Esophagus muscularis mucosa (tissue), 4 donors: ENCODE measurements at places on chromosomes 2 and 18. TPM values are rescaled to one million over a fixed set of nuclear protein-coding genes. Genes with fewer than 3 reads are reported as not detected.

Gene CCDC150
- total RNA-seq = 0.33 TPM

Gene TCF7L1
- 8.7 TPM for total RNA-seq

Gene STPG4
- total RNA-seq = not detected

Gene PPP1R1C
- total RNA-seq = not detected

Gene MARS2
- total RNA-seq = 5.6 TPM

Gene PKP4
- total RNA-seq = 97.5 TPM

- no peak for DNase-seq
- no peaks in the 10 kb centered on the region for H3K27me3 ChIP-seq
- no peak overlapping the region for H3K27ac ChIP-seq
- H3K4me1 ChIP-seq = peaks cover 22% of the 10 kb centered on the region
- no peak overlapping the region for H3K4me3 ChIP-seq
Observed at GRCh38 chr18:79928563-79928960, 22.9 kb downstream of the SLC66A2 start.

GRCh38 chr18:7729868-7730267, 162.8 kb downstream of the PTPRM start:
- H3K4me3 ChIP-seq = no peak overlapping the region
- H3K4me1 ChIP-seq = peaks cover 17% of the 10 kb centered on the region
- no peak overlapping the region for H3K27ac ChIP-seq
- no peak for DNase-seq
- no peaks in the 10 kb centered on the region for H3K36me3 ChIP-seq
- no peaks in the 10 kb centered on the region for H3K27me3 ChIP-seq

- H3K27ac ChIP-seq = no peak overlapping the region
- H3K4me1 ChIP-seq = peaks cover 57% of the 10 kb centered on the region
- H3K36me3 ChIP-seq = no peaks in the 10 kb centered on the region
- H3K4me3 ChIP-seq = no peak overlapping the region
- no peaks in the 10 kb centered on the region for H3K27me3 ChIP-seq
- DNase-seq = peak; percentile 21
Observed at GRCh38 chr2:105809723-105810122, 65.0 kb downstream of the NCK2 start.

DNA sequence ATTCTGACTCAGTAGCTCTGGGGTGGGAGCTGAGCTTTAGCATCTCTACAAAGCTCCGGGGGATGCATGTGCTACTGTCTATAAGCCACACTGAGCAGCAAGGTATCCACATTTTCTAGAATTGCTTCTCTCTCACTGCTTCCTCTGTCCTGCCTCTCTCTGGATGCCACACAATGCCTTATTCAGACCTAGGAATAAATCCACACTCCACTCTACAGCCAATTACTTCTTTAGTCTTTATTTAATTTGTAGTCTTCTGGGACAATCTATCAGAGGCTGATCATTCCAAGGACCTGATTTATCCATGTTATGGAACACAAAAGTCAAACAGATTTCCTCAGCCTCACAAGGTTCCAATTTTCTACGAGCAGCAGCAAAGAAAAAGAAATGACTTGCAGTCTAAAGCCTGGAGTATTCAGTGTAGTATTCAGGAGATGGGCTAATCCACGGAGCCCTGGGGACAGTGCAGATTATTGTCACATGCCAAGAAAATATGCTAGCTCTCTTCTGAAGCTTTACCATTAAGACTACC, 4.4 kb downstream of the BCL2 start:
- H3K4me3 ChIP-seq = peak overlapping the region; percentile 92
- DNase-seq = no peak
- no peaks in the 10 kb centered on the region for H3K27me3 ChIP-seq
- peak overlapping the region; percentile 88 for H3K27ac ChIP-seq

DNA sequence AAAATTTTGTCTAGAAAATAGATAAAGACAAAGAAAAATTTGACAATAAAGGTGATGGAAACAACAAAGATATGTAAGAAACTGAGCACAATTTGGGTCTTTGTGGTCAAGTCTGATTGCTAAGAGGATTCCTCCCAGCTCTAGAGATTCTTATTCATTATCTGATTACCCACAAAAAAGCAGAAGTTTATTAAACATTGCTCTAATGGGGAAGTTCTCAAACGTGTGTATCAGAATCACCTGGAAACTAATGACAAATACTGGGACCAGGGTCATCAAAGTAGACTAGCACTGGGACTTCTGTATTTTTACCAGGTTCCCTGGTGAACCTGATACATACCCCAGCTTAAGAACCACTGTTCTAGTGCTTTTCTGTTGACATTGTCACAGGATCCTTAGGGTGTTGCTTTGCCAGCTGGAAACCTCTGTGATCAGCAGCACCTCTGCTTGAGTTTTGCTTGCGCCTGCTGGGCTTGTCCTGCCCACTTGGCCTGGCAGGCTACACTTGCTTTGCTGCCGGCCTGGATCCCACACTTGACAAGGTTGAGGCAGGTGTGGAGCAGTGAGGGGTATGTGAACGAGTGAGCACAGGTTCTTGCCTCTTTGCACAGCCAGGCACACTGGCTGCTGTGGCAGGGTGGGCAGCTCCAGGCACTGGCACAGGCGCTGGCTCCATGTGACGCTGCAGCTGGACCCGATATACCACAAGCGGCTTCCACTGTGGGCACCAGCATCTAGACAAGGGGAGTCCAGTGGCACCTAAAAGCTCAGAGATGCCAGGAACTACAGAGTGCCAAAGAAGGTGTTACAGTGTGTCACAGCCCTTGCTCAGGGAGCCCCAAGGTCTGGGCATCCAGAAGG, 6.2 kb upstream of the GORASP2 start:
- no peak for DNase-seq
- H3K4me3 ChIP-seq = no peak overlapping the region
- no peaks in the 10 kb centered on the region for H3K36me3 ChIP-seq
- peaks cover under 1% of the 10 kb centered on the region for H3K4me1 ChIP-seq

GRCh38 chr2:8740136-8740535, 58.3 kb downstream of the ID2 start:
- no peak overlapping the region for H3K4me3 ChIP-seq
- DNase-seq = no peak
- no peaks in the 10 kb centered on the region for H3K27me3 ChIP-seq
- no peaks in the 10 kb centered on the region for H3K36me3 ChIP-seq

- DNase-seq = no peak
- no peaks in the 10 kb centered on the region for H3K27me3 ChIP-seq
- no peak overlapping the region for H3K4me3 ChIP-seq
- no peak overlapping the region for H3K27ac ChIP-seq
- H3K4me1 ChIP-seq = no peaks in the 10 kb centered on the region
Observed at GRCh38 chr2:144224472-144224871, 295.4 kb downstream of the ZEB2 start.

GRCh38 chr2:43104763-43105162, 121.6 kb downstream of the ZFP36L2 start:
- H3K27ac ChIP-seq = peak overlapping the region; percentile 80
- H3K36me3 ChIP-seq = no peaks in the 10 kb centered on the region
- H3K4me1 ChIP-seq = peaks cover 74% of the 10 kb centered on the region
- no peak overlapping the region for H3K4me3 ChIP-seq
- DNase-seq = no peak

DNA sequence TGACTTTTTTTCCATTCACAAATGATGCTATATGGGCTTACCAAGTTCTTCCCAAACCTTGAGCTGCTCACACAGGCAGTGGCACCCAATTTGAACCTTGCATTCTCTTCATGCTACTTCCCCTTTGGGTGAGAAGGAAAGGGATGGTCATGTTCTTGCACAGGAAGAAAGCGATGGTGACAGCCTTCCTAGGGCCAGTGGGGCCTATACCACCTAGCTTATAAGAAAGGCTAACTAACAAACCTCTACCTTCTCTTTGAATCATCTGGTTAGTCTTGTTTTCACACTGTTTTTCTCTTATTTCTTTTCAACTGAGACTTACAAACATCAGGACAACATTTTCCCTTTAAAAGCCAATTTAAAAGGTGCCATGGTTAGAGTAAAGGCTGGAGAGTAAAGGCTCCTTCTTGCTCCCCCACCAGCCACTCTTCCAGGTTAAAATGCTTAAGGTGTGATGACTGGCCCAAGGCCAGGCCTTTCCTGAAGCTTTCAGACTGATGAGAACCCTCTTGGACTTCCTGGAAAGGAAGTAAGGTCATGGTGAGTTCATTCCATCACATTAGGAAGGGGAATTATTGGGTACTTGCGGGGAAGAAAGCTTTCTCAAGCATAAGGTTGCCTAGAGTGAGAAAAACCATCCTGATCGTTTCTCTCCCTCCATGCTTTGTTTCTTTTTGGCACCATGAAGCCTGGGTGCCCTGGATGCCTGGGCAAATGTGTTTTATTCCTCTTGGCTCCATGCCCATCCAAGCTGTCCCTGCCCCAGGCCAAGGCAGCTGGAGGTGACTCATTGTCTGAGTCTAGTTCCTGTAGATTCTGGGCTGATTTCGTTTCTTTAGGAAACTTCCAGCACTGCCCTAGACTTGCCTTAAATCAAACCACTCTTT, 41.4 kb upstream of the ITGB6 start:
- H3K4me1 ChIP-seq = peaks cover 22% of the 10 kb centered on the region
- no peak overlapping the region for H3K27ac ChIP-seq
- H3K36me3 ChIP-seq = no peaks in the 10 kb centered on the region
- DNase-seq = no peak
- no peaks in the 10 kb centered on the region for H3K27me3 ChIP-seq

- H3K27me3 ChIP-seq = no peaks in the 10 kb centered on the region
- no peak overlapping the region for H3K27ac ChIP-seq
- H3K36me3 ChIP-seq = no peaks in the 10 kb centered on the region
- DNase-seq = no peak
- no peaks in the 10 kb centered on the region for H3K4me1 ChIP-seq
Observed at GRCh38 chr2:194587739-194588270, 1069.2 kb upstream of the SLC39A10 start.

- peaks cover 64% of the 10 kb centered on the region for H3K4me1 ChIP-seq
- peak overlapping the region; percentile 93 for H3K27ac ChIP-seq
- no peaks in the 10 kb centered on the region for H3K27me3 ChIP-seq
- H3K36me3 ChIP-seq = peaks cover 14% of the 10 kb centered on the region
Observed at GRCh38 chr2:47043142-47043890, 111.8 kb downstream of the STPG4 start.

- H3K27ac ChIP-seq = no peak overlapping the region
- H3K27me3 ChIP-seq = no peaks in the 10 kb centered on the region
- no peaks in the 10 kb centered on the region for H3K36me3 ChIP-seq
- H3K4me1 ChIP-seq = no peaks in the 10 kb centered on the region
- no peak overlapping the region for H3K4me3 ChIP-seq
Observed at GRCh38 chr18:79556829-79557585, 122.6 kb upstream of the CTDP1 start.

DNA sequence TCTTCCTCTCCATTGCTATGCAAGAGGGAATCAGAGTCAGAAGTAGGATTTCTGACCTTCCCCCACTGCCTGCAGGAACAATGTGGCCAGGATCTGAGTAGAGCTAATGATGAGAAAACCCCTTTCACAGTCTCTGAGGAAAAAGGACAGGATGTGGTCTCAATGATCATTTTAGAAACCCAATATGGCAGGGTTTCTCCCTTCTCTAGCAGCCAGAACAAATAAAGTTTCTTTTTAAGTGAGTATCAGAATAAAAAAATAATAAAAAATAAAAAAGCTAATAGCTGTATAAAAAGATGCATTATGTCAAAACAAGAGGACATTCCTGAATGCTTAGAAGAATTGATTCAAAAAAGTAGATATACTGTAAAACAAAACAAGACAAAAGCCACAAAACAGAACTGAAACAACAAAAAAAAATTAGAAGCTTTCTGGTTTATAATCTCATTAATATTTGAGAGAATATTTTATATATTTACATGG, 1124.9 kb upstream of the ZEB2 start:
- no peaks in the 10 kb centered on the region for H3K4me1 ChIP-seq
- no peaks in the 10 kb centered on the region for H3K36me3 ChIP-seq
- no peak overlapping the region for H3K4me3 ChIP-seq
- DNase-seq = no peak
- H3K27ac ChIP-seq = no peak overlapping the region

DNA sequence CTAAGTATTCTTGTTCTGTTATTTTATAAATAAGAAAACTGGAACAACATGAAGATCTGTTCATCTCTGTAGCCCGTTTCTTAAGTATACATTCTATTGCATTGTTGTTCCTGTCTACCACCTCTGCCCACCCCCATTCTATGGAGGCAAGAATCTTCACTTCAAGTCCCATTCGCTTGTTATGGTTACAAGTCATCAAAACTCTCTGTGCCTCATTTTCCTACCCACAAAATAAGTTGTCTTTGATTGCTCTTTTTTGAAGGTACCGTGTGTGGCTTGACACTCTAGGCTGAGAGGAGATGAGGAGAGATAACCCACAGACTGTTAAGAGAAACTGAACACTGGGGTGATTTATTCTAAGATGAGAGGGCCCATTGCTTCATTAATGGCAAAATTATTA, 2.9 kb upstream of the EVA1A start:
- H3K27ac ChIP-seq = no peak overlapping the region
- no peak overlapping the region for H3K4me3 ChIP-seq
- peaks cover 21% of the 10 kb centered on the region for H3K4me1 ChIP-seq
- H3K36me3 ChIP-seq = no peaks in the 10 kb centered on the region

GRCh38 chr2:86176597-86176996, 18.7 kb downstream of the IMMT start:
- H3K36me3 ChIP-seq = peaks cover 44% of the 10 kb centered on the region
- no peak overlapping the region for H3K27ac ChIP-seq
- no peak overlapping the region for H3K4me3 ChIP-seq
- H3K4me1 ChIP-seq = peaks cover 11% of the 10 kb centered on the region

DNA sequence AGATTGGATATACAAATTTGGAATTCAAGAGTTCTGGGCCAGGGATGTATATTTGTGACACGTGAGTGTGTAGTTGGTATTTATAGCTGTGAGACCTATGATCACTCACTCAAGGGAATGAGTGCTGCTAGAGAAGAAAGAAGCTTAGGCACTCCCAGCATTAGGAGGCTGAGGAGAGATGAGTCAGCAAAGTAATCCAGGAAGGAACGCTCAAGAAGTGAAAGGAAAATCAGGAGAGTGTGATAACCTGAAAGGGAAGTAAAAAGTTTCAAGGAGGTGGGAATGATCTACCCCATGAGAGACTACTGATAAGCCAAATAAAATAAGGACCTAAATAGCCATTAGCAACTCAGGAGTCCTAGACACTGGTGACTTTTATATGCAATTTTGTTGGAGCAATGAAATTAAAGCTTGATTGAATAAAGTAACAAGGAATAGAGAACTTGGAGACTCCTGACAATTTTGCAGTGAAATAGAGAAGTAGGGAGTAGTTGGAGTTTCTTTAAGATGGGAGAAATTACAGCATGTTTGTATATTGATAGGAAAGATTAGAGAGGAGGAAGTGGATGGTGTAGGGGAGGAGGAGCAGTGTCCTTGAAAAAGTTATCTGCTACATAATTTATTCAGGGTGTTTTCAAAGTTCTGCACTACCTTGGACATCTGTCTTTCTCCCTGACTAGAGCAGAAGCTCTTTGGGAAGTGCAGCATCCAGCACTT, 89.9 kb downstream of the UBE2E3 start:
- no peak overlapping the region for H3K4me3 ChIP-seq
- no peaks in the 10 kb centered on the region for H3K27me3 ChIP-seq
- no peak overlapping the region for H3K27ac ChIP-seq
- H3K36me3 ChIP-seq = no peaks in the 10 kb centered on the region

GRCh38 chr18:76231402-76231801, 263.6 kb downstream of the ZNF516 start:
- H3K27ac ChIP-seq = no peak overlapping the region
- no peaks in the 10 kb centered on the region for H3K27me3 ChIP-seq
- DNase-seq = no peak
- no peaks in the 10 kb centered on the region for H3K36me3 ChIP-seq
- no peak overlapping the region for H3K4me3 ChIP-seq

- peaks cover 6% of the 10 kb centered on the region for H3K36me3 ChIP-seq
- H3K4me3 ChIP-seq = no peak overlapping the region
- H3K27ac ChIP-seq = peak overlapping the region; percentile 48
- no peaks in the 10 kb centered on the region for H3K27me3 ChIP-seq
Observed at GRCh38 chr2:48567671-48568070, 37.7 kb downstream of the STON1 start.
